ENCODE measurements at places on chromosomes 12 and 14.
A peak's percentile ranks its signal among the peaks of the same experiment; 100 is the strongest.

DNA sequence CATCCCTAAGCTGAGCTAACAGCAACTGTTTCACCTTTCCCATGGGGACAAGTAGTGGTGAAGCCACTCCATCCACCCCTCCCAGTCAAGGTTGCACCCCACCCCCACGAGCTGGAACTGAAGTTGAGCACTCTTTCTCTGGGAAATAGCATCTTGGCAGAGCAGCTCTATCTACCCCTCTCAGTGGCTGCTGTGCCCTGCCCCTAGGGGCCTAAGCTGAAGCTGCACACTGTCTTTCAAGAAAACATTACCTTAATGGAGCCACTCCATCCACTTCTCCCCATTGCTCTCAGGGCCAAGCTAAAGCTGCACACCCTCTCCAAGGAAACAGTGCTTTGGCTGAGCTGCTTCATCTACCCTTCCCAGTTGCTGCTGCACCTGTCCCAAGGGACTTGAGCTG, 170.6 kb upstream of the CCDC196 start:
- H3K4me1 ChIP-seq = no peaks in the 10 kb centered on the region
- H3K4me3 ChIP-seq = no peak overlapping the region
- no peaks in the 10 kb centered on the region for H3K27me3 ChIP-seq

GRCh38 chr14:75589931-75590330, 11.5 kb downstream of the FLVCR2 start:
- no peaks in the 10 kb centered on the region for H3K4me1 ChIP-seq
- H3K27ac ChIP-seq = no peak overlapping the region
- no peak for DNase-seq
- H3K36me3 ChIP-seq = no peaks in the 10 kb centered on the region
- H3K27me3 ChIP-seq = no peaks in the 10 kb centered on the region
- H3K4me3 ChIP-seq = no peak overlapping the region

GRCh38 chr12:26369588-26369987, 174.2 kb downstream of the SSPN start:
- peak; percentile 71 for DNase-seq
- H3K27ac ChIP-seq = no peak overlapping the region
- no peaks in the 10 kb centered on the region for H3K27me3 ChIP-seq
- H3K4me3 ChIP-seq = no peak overlapping the region
- H3K36me3 ChIP-seq = no peaks in the 10 kb centered on the region

DNA sequence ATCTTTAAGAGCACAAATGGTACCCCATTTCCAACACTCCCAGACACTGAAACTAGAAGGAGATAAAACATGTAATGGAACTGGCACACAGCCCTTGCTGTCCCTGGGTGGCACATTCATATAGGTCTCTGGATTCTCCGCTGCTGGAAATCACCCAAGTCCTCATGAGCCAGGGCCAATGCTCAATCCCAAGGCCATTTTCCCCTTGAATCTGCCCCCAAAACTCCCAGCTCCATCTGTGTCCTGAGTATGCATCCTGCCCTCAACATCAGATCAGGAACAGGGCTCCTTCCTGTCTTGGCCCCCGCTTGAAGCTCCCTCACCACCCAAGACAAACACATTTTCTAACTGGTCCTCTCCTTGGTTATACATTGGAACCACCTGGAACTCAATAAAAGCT, 24.6 kb downstream of the KRT76 start:
- H3K27me3 ChIP-seq = peaks cover 57% of the 10 kb centered on the region
- H3K4me1 ChIP-seq = no peaks in the 10 kb centered on the region
- no peaks in the 10 kb centered on the region for H3K36me3 ChIP-seq
- H3K4me3 ChIP-seq = no peak overlapping the region
- no peak overlapping the region for H3K27ac ChIP-seq

DNA sequence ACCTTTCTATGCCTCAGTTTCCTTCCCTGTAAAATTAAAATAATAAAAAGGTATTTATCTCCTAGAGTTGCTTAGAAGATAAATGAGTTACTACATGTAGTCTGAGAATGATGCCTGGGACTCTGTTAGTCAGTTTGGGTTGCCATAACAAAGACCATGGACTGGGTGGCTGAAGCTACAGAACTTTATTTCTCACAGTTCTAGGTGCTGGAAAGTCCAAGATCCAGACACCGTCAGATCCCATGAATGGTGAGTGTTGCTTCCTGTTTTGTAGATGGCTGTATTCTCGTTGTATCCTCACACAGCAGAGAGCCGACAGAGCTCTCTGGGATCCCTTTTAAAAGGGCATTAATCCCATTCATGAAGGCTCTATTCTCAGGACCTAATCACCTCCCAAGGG, 64.0 kb upstream of the LTA4H start:
- H3K4me3 ChIP-seq = no peak overlapping the region
- H3K27ac ChIP-seq = no peak overlapping the region
- H3K27me3 ChIP-seq = no peaks in the 10 kb centered on the region
- peaks cover 7% of the 10 kb centered on the region for H3K4me1 ChIP-seq

DNA sequence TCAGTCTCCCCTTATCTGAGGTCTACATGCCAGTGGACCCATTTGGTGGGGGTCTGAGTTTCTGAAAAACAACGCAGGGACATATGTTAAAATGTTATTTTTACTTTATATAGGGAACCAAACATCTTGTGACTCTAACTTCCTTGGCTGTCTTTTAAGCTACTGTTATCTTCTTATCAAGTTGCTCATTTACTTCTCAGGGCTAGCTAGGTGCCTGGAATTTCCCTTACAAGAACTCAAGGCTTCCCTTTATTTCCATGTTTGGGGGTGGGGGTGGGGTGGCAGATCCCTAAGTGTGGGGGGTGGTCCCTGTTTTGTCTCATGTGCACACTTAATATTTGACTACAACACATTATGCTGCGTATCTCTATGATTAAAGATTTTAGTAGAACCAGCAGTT, 31.6 kb downstream of the PPP1R36 start:
- no peaks in the 10 kb centered on the region for H3K27me3 ChIP-seq
- H3K4me1 ChIP-seq = no peaks in the 10 kb centered on the region
- DNase-seq = no peak
- H3K36me3 ChIP-seq = no peaks in the 10 kb centered on the region
- no peak overlapping the region for H3K4me3 ChIP-seq
- H3K27ac ChIP-seq = peak overlapping the region; percentile 24

GRCh38 chr12:104737791-104738301, 220.2 kb downstream of the SLC41A2 start:
- no peaks in the 10 kb centered on the region for H3K36me3 ChIP-seq
- H3K4me3 ChIP-seq = no peak overlapping the region
- no peak for DNase-seq
- peaks cover 6% of the 10 kb centered on the region for H3K4me1 ChIP-seq
- no peaks in the 10 kb centered on the region for H3K27me3 ChIP-seq

- DNase-seq = no peak
- H3K27ac ChIP-seq = no peak overlapping the region
- no peaks in the 10 kb centered on the region for H3K36me3 ChIP-seq
- H3K4me1 ChIP-seq = no peaks in the 10 kb centered on the region
- H3K27me3 ChIP-seq = no peaks in the 10 kb centered on the region
Measured at GRCh38 chr14:105939810-105940508, 413.6 kb downstream of the TMEM121 start.

GRCh38 chr12:49702676-49703215, 4.5 kb downstream of the FMNL3 start:
- DNase-seq = no peak
- no peak overlapping the region for H3K27ac ChIP-seq
- H3K4me3 ChIP-seq = no peak overlapping the region
- H3K27me3 ChIP-seq = peaks cover 22% of the 10 kb centered on the region

DNA sequence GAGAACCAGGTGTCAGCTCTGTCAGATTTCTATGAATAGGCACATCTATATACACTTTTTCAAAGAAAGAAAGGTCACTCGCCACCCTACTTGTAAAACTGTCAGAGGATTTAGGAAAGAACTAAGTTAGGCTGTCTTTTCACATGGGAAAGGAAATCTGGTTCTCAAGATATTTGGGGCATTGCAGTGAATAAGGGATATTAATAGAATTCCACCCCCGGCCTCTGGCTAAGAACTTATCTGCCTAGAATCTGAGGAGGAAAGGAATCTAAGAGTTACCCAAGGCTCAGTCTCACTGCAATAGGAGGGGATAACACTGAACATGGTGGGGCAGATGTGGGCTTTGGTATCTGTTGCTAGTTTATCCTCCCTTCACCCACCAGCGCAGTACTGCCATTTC, 677.6 kb downstream of the NRXN3 start:
- DNase-seq = no peak
- no peaks in the 10 kb centered on the region for H3K4me1 ChIP-seq
- no peak overlapping the region for H3K27ac ChIP-seq
- H3K4me3 ChIP-seq = no peak overlapping the region
- H3K36me3 ChIP-seq = no peaks in the 10 kb centered on the region

- no peak overlapping the region for H3K27ac ChIP-seq
- peaks cover 15% of the 10 kb centered on the region for H3K4me1 ChIP-seq
- H3K36me3 ChIP-seq = peaks cover 6% of the 10 kb centered on the region
- no peak overlapping the region for H3K4me3 ChIP-seq
- DNase-seq = no peak
Measured at GRCh38 chr14:51073731-51074130, 21.2 kb downstream of the TRIM9 start.

DNA sequence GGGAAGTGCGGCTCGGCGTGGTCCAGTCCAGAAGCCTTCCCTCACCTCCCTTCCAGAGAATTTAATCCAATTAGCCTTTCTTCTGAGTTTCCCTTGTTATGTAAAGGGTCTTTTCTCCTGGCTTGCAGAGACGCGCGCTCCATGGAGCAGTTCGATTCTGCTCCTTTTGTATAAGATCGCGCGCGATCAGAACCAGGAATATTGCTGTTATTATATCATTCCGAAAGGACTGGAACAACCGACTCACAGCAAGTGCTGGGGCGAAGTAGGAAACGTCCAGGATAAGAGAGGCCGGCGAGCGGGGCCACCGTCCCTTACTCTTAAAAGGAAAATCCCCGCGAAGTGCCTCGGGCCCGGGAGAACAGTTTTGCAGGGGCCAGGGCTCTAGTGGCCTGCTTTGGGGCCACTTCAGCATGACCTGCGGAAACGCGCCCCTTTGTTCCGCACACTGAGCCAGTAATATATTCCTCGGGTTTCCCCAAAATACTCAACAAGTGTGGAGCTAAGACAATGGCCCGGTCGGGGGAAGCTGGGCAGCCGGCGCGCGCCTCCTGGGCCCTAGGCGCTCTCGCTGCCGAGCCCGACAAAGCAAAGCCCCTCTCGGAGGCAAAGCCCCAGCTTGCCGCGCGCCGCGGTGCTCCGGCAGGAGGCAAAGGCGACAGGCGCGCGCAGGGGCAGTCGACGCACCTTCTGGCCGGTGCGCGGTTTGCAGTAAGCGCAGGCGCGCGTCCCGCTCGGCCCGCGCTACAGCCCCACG, 2.9 kb downstream of the RFX4 start:
- H3K36me3 ChIP-seq = no peaks in the 10 kb centered on the region
- H3K27me3 ChIP-seq = peaks cover 90% of the 10 kb centered on the region
- peaks cover 14% of the 10 kb centered on the region for H3K4me1 ChIP-seq
- DNase-seq = no peak

- H3K36me3 ChIP-seq = no peaks in the 10 kb centered on the region
- no peaks in the 10 kb centered on the region for H3K4me1 ChIP-seq
- no peak overlapping the region for H3K4me3 ChIP-seq
- peaks cover 27% of the 10 kb centered on the region for H3K27me3 ChIP-seq
- no peak for DNase-seq
- no peak overlapping the region for H3K27ac ChIP-seq
Measured at GRCh38 chr12:113088037-113088436, 31.5 kb downstream of the DTX1 start.

GRCh38 chr14:105173901-105174894, 5.6 kb upstream of the JAG2 start:
- no peak overlapping the region for H3K27ac ChIP-seq
- H3K4me1 ChIP-seq = no peaks in the 10 kb centered on the region
- H3K36me3 ChIP-seq = no peaks in the 10 kb centered on the region
- no peaks in the 10 kb centered on the region for H3K27me3 ChIP-seq

DNA sequence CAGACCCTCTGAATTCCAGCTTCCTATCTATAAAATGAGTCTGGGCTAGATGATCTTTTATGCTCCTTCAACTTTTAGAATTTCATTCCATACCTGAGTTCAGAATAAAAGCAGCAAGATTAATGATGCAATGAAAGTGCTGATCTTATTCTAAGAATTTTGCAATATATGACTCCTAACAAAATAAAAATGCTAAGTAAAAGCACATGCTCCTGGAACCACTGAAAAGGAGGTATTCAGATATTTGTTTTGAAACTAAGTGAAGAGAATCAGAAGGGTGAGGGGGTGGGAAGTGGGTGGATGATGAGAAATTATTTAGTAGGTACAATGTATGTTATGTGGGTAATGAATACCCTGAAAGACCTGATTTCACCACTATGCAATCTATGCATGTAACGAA, 216.6 kb downstream of the PTPRO start:
- no peaks in the 10 kb centered on the region for H3K27me3 ChIP-seq
- H3K27ac ChIP-seq = no peak overlapping the region
- peaks cover 18% of the 10 kb centered on the region for H3K4me1 ChIP-seq
- H3K4me3 ChIP-seq = no peak overlapping the region
- no peak for DNase-seq

DNA sequence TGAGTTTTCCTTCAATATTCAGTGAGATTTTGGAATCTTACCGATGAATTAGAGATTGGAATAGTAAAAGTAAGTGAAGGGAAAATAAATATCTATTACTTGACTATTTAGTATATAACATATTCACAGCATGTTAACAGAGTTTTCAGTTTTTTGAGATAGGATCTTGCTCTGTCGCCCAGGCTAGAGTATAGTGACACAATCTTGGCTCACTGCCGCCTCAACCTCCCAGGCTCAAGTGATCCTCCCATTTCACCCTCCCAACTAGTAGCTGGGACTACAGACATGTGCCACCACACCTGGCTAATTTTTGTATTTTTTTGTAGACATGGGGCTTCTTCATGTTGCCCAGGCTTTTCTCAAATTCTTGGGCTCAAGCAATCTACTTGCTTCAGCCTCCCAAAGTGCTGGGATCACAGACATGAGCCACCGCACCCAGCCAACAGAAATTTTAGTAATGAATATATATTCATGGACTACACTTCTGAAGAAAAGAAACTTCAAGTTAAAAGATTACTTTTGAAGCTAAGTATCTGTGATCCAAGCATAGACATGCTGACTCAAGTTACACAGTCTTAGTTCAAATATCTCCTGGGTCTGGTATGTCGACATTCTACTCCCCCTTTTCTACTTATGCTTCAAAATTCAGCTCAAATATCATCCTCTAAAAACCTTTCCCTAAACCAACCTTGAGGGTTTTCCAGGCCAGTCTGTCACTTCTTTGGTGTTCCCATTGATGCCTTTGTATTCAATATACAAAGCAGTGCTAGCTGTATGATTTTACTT, 13.8 kb downstream of the UBE2N start:
- no peak overlapping the region for H3K27ac ChIP-seq
- H3K36me3 ChIP-seq = no peaks in the 10 kb centered on the region
- H3K4me3 ChIP-seq = no peak overlapping the region

Measured in MCF 10A (cell line).